Keratinocyte (primary cell): ENCODE measurements at places on chromosomes 2 and 18.

GRCh38 chr18:11040359-11040758, 109.0 kb downstream of the PIEZO2 start:
- H3K36me3 ChIP-seq, result no peaks in the 10 kb centered on the region
- no peak overlapping the region for H3K27ac ChIP-seq
- no peak overlapping the region for H3K4me3 ChIP-seq
- H3K27me3 ChIP-seq, result no peaks in the 10 kb centered on the region
- DNase-seq, result no peak
- H3K4me1 ChIP-seq, result no peaks in the 10 kb centered on the region

DNA sequence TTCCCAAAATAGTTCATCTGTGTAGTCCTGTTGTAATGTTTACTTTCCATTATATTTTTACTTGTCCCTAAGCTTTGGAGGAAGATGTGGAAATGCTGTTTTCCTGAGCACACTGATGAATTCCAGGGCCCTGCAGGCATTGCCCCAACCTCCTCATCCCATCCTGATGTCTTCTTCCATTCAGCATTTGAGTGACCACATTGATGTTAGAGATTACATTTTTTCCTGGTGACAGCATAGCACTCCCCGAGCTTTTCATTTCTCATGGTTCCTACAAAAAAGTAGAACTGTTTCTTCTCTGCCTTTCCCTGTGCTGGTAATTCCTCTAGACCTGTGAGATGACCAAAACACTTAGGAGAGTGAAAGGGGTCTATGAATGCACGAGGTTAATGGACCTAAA, 4.8 kb downstream of the IL36A start:
- peaks cover 7% of the 10 kb centered on the region for H3K4me1 ChIP-seq
- no peak for DNase-seq
- no peak overlapping the region for H3K4me3 ChIP-seq
- H3K27ac ChIP-seq, result no peak overlapping the region
- H3K36me3 ChIP-seq, result no peaks in the 10 kb centered on the region
- no peaks in the 10 kb centered on the region for H3K27me3 ChIP-seq

GRCh38 chr2:45889053-45889452, 237.6 kb downstream of the PRKCE start:
- H3K36me3 ChIP-seq, result no peaks in the 10 kb centered on the region
- no peak overlapping the region for H3K4me3 ChIP-seq
- H3K27me3 ChIP-seq, result no peaks in the 10 kb centered on the region
- no peak overlapping the region for H3K27ac ChIP-seq
- no peaks in the 10 kb centered on the region for H3K4me1 ChIP-seq

DNA sequence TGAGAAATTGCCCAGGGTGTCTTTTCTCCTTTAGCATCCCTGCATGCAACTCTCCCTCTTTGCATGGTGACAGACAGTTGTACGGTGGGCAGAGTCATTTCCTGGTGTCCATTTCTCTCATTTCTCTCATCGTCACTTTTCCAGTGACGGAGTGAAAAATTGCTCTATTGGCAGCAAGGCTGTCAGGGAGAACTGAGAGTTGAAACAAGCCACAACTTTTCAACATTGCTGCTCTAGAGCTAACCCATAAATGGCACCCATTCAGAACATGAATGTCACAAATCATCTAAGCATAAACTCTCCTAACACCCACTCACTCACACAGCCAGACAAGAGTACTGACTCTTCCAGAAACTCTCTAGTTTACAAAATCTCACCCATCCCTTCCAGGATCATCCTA, 55.7 kb downstream of the ZC3H8 start:
- H3K27me3 ChIP-seq, result peaks cover 5% of the 10 kb centered on the region
- H3K36me3 ChIP-seq, result no peaks in the 10 kb centered on the region
- no peak overlapping the region for H3K4me3 ChIP-seq
- no peak overlapping the region for H3K27ac ChIP-seq

DNA sequence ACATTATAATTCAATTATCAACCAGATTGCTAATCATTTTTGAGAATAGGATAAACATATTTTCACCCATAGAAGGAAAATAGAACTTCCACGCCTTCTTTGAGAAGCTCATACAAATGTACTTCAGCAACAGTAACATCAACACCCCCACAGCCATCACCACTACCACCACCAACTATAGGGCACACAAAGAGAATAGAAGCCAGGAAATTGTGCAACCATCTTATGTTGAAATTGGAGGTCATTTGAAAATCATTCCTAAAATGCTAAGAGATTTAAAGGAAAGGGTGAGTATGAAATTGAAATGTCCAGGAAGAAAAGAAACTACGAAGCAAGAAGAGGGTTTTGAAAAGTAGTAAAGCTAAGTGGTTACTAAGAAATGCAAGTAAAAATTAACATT, 563.4 kb downstream of the ZNF804A start:
- no peak for DNase-seq
- no peak overlapping the region for H3K27ac ChIP-seq
- H3K4me3 ChIP-seq, result no peak overlapping the region
- no peaks in the 10 kb centered on the region for H3K36me3 ChIP-seq
- H3K27me3 ChIP-seq, result no peaks in the 10 kb centered on the region

GRCh38 chr2:29900971-29901633, 20.3 kb downstream of the ALK start:
- DNase-seq, result no peak
- H3K27me3 ChIP-seq, result peaks cover 19% of the 10 kb centered on the region
- no peaks in the 10 kb centered on the region for H3K4me1 ChIP-seq
- H3K4me3 ChIP-seq, result no peak overlapping the region
- no peak overlapping the region for H3K27ac ChIP-seq
